ENCODE measurements at places on chromosomes 2 and 18. TPM values are rescaled to one million over a fixed set of nuclear protein-coding genes. Genes with fewer than 3 reads are reported as not detected.

ANKRD23 gene
- total RNA-seq: 12.6 TPM

PPIL3 gene
- total RNA-seq: 81.6 TPM

EDAR gene
- total RNA-seq: not detected

LCT gene
- total RNA-seq: 0.18 TPM

HOXD13 gene
- total RNA-seq: not detected

REG3A gene
- not detected for total RNA-seq

TRABD2A gene
- total RNA-seq: 71.9 TPM

SERPINB12 gene
- not detected for total RNA-seq

EN1 gene
- not detected for total RNA-seq

TAF1B gene
- total RNA-seq: 33.0 TPM

STK16 gene
- 31.2 TPM for total RNA-seq

PNO1 gene
- 13.3 TPM for total RNA-seq

ZNF804A gene
- not detected for total RNA-seq

RETSAT gene
- total RNA-seq: 28.4 TPM

SEPTIN10 gene
- total RNA-seq: 0.50 TPM

ELOA2 gene
- total RNA-seq: not detected

KCNF1 gene
- total RNA-seq: not detected

SMYD1 gene
- total RNA-seq: not detected

MSH6 gene
- total RNA-seq: 107 TPM

MYCN gene
- total RNA-seq: not detected

CAPN14 gene
- not detected for total RNA-seq

COLEC12 gene
- not detected for total RNA-seq

C2orf15 gene
- 0.37 TPM for total RNA-seq

DNMT3A gene
- 79.8 TPM for total RNA-seq

MARCO gene
- total RNA-seq: not detected

SLC16A14 gene
- total RNA-seq: 0.63 TPM

B3GNT7 gene
- 0.26 TPM for total RNA-seq

NEU4 gene
- total RNA-seq: 0.31 TPM

RAB17 gene
- 0.61 TPM for total RNA-seq

PRKD3 gene
- total RNA-seq: 18.7 TPM

POTEJ gene
- not detected for total RNA-seq

FAM124B gene
- 0.21 TPM for total RNA-seq

PID1 gene
- total RNA-seq: not detected

SNRNP27 gene
- total RNA-seq: 53.0 TPM

EPB41L3 gene
- 0.10 TPM for total RNA-seq

CFC1 gene
- total RNA-seq: not detected

FEV gene
- not detected for total RNA-seq

UGT1A4 gene
- not detected for total RNA-seq

Measured in activated CD8-positive, alpha-beta T cell treated with anti-CD3 and anti-CD28 coated beads, Interleukin-2, amount 10 ng/mL, durations not matched to agents 7 days and 5 days (primary cell).